ENCODE measurements at places on chromosomes 6 and 20.
A peak's percentile ranks its signal among the peaks of the same experiment; 100 is the strongest.

DNA sequence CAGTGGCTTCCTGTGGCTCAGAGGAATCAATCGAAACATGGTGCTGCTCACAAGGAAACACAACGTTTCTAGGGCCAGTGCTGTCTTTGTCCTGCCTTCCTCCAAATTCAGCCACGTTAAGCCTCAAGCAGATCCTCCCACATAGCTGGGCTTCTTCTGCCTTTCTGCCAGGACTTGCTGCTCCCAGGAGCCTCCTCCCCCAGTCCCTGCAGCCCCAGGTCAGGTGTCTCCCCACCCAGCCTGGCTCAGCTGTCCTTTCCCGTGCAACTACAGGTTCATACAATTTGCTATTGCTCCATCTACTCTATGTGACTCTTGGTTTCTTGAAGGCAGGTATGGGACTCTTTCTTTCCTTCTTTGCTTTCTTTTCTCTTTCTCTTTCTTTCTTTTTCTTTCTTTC, 215.3 kb upstream of the RNF24 start:
- DNase-seq: no peak

GRCh38 chr6:111157412-111157811, 70.1 kb downstream of the SLC16A10 start:
- DNase-seq: no peak

GRCh38 chr6:105733556-105734162, 330.8 kb upstream of the PREP start:
- DNase-seq: no peak

DNA sequence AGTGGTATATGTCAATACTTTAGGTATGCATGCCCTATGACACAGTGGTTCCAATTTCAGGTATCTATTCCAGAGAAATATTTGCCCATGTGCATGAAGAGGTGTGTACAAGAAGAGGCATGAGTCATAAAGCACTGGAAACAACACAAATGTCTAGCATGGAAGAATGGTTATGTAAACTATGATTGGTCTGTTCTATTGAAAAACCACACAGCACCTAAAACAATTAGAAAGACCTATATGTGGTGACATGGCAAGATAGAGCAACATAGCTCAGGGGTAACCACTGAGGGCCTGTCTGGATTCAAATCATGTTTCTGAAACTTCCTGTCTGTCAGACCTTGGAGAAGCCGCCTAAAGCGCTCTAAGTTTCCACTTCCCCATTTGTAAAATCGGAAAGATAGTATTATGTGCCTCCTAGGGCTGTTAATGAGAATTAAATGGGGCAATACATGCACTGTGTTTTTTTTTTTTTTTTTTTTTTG, 76.0 kb upstream of the SHLD1 start:
- no peak for DNase-seq

- DNase-seq: no peak
Observed at GRCh38 chr6:30769088-30769852, 24.9 kb upstream of the IER3 start.

DNA sequence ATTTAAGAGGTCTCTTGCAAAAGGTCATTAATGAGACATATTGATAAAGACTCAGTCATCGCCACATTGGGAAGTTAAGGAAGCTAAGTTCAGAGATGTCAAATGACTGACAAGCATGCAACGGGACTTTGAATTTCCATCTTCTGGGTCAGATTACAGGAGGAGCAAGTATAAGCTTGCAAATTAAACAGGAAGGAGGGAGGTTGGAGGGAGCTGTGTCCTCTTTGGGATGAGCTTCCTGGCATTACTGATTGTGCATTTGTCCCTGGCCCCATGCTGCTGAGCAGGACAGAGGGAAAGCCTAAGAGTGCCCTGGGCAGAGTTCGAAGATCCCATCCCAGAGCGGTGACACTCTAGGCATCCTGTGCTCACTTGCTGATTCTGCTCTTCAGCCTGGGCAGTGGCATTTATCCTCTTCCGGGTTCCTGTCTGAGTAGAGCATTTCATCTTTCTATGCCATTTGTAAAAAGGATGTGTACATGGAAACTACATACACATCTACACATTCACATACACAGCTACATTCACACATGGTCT, 40.5 kb downstream of the SLC22A1 start:
- DNase-seq: no peak

DNA sequence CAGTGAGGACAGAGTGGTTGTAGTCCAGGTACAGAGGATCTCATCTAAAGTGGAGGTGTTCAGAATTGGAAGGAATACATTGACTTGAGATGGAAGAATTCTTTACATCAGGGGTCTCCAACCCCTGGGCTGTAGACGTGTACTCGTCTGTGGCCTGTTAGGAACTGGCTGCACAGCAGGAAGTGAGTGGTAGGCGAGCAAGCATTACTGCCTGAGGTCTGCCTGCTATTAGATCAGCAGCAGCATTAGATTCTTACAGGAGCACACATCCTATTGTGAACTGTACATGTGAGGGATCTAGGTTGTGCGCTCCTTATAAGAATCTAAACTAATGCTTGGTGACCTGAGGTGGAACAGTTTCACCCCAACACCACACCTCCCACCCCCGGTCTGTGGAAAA, 121.1 kb downstream of the CDKAL1 start:
- DNase-seq: no peak

- peak; percentile 55 for DNase-seq
Observed at GRCh38 chr6:26097268-26097875, 10.1 kb downstream of the HFE start.

DNA sequence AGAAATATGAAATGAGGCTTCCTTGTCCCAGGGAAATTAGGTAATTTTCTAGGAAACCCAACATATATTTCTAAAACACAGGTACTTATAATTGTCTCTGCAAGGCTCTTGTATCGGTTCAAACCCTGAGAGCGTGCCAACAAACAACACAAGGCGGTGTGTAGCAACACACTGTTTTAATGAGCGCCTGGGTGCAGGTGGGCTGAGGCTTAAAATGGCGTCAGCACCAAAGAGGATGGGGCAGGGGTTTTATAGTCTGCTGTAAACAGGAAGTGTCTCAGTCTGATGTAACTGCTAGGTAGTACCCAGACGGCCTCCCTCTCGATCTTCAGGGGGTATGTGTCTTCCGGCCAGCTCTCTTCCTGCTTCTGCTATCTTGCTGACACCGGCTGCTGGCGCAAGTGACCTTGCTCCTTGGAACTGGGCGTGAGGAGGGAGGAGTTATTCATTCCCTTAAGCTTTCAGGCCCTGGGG, 69.7 kb downstream of the EPB41L2 start:
- DNase-seq: no peak

- DNase-seq: no peak
Observed at GRCh38 chr20:24406251-24406650, 63.2 kb upstream of the SYNDIG1 start.

GRCh38 chr6:109021870-109022269, 72.8 kb downstream of the SESN1 start:
- no peak for DNase-seq

- DNase-seq: no peak
Observed at GRCh38 chr20:22757424-22758183, 173.2 kb upstream of the FOXA2 start.

GRCh38 chr20:33838035-33838864, 27.1 kb downstream of the CHMP4B start:
- DNase-seq: no peak

DNA sequence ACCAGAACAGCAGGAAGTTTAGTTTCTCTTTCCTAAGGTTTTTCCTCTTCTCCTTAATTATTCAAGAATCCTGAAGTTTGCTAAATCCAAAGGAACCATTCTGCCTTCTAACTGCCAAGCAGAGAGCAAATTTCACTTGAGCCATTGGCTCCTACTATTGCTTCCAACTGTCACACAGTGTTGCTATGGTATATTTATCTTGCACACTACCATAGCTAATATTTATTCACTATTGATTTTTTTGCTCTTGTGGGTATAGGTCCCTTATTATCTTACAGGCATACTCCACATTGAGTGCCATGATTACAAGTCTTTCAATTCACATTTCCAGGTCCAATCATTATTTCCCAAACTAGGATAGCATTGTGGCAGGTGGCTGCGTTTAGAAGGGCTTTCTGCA, 266.7 kb upstream of the FLRT3 start:
- no peak for DNase-seq

DNA sequence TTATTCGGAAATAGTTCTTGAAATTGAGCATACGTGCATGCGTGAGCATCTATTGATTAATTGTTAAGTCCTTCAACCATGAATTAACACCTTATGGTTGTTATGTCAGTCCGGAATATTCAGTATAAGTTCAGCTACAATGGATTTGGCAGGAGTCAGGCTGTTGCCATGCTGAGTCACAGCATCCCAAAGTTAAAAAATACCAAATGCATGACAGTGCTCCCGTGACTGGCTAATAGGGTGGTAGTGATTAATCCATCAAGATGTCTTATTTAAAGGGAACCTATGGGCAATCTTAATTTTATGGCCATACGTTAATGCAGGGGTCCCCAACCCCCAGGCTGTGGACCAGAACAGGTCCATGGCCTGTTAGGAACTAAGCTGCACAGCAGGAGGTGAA, 10.5 kb downstream of the RAE1 start:
- no peak for DNase-seq

DNA sequence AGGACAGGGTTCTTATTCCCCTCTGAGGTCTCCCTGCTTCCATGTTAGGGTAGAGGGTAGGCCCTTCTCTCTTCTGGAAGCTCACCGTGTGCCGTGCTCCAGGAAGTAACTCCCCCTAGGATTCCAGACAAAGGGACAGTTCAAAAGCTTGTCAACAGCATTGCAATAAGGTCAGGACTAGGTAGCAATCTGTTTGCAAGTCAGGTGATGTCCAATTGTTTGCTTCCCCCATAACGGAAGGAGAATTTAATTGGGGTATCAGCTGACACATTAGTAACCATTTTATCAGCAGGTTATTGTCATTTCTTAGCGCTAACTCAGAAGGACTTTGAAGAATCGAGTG, 41.9 kb downstream of the SYNJ2 start:
- no peak for DNase-seq

- no peak for DNase-seq
Observed at GRCh38 chr6:157188213-157188612, 135.1 kb downstream of the TMEM242 start.

- DNase-seq: no peak
Observed at GRCh38 chr6:44291841-44292240, 21.3 kb downstream of the AARS2 start.

DNA sequence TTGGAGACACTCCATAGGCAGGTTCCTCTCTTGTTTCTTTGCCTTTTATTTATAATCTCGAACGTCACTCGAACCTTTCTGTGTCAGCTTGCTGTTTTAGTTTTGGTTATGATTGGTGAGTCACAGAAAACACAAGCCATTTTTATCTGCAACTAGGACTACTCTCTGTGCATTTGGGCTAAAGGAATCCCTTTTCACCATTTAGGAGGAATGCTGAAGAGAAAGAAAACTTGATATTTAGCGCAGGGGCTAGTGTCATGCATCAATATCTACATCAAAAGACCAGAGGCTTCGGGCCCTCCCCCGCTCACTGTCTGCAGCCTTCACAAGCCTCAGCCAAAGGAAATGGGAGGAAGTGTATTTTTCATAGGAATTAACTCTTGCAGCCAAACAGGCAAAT, 507.8 kb upstream of the CITED2 start:
- DNase-seq: no peak

DNA sequence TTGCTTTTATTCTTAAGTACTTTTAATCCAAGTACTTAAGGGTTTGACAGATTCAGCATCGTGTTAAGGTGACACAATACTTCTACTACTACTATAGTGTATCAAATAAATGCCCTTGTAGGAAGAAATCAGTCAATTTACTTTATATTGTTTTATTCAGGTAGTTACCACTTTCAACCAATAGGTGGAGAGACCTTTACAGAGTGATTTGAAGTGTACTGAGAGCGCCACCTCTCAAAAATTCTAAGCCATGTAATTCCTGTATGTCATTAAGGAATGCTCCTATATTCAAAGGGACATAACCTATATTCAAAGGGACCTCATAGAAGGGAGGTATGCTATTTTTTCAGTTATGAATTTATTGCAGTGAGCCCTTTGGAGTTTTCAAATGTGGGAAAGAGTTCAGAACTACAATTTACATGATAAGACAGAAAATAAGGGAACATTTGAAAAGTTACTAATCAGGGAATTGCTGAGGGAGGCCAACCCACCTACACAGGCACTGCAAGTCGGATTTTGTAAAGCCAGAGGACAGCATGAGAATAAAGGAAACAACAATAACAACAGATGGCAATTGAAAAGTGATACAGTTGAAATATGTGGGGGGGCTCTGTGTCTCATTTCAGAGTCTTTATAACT, 955.6 kb downstream of the TBC1D32 start:
- no peak for DNase-seq

DNA sequence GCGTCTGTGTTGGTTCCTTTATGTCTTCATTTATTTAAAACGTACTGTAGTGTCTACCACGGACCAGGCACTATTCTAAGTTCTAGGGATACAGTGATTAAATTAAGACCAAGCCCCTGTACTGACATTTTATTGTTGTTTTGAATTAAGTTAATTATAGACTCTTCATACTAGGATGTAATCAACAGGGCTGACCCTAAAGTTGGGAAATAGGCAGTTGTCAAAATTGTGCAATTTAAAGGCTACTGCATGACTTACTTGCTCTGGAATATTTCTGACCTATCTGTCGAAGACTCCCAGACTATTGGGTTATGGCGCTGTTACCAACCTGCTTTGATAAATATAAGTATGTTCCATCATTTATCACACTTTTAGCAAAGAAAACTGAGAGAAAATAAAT, 6.7 kb downstream of the MYO6 start:
- no peak for DNase-seq

Data from nucleus accumbens (tissue), 56 donors.